Thoracic aorta (tissue), 2 donors: ENCODE measurements at places on chromosomes 11 and 22.

- no peak for DNase-seq
Observed at GRCh38 chr22:43528601-43529360, 117.0 kb downstream of the MPPED1 start.

DNA sequence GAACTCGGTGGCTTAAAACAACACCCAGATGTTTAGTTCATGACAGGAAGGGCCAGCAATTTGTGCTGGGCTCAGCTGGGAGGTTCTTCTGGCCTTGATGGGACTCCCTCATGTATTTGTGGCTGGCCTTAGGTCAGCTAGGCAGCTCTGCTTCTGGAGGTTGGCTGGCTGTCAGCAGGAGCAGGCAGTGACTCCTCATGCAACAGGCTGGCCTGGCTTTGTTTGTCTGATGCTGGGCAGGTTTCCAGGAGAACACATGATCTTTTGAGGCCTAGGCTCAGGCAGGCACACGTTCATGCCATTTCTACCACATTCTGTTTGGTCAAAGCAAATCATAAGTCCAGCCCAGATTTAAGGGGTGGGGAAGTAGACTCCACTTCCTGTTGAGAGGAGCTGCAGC, 571.2 kb downstream of the TBC1D22A start:
- DNase-seq: no peak

DNA sequence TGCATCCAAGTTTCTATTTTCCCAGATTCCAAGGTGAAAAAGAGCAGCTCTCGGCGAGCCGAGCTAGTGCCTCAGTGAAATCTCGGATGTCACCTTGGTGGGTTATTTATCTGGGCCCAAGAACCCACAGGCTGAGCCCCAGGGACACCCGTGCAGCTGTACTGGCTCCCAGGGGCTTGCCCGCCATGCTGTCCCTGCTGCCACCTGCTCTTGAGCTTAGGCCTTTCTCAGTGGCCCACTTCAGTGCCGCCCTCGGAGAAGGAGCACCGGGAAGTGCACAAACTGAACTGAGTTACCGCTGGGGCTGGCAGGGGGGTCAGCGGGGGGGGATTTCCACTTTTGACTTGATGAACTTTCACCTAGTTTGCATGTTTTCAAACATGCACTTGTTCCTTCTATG, 27.9 kb downstream of the CPT1A start:
- no peak for DNase-seq

DNA sequence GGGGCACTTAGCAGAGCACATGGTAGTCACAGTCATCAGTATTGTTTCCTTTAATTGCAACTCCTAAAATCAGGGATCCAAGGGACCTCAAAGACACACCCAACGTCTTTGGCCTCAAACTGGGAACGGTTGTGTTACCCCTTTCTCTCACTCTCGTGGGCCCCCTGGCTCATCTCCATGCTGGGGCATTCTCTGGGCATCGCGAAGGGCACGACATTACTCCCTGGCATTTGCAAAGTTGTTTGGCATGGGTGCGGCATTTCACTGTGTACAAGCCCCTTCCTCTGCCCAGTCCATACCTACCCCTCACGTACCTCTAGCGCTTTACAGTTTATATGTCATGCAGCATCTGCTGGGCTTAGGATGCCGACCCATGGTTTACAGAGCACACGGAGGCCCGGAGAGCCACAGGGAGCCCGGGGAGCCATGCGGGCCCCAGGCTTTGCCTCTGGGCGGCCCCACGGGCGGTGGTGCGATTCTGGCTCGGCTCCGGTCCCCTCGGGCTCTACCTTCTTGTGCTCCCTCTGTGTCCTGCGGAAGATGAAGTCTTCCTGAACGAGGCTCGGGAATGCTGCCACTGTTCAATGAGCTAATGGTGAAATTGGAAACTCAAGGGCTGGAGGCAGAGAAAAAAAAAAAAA, 21.9 kb upstream of the CACNG2 start:
- no peak for DNase-seq

GRCh38 chr22:46902436-46902835, 140.0 kb downstream of the TBC1D22A start:
- no peak for DNase-seq

DNA sequence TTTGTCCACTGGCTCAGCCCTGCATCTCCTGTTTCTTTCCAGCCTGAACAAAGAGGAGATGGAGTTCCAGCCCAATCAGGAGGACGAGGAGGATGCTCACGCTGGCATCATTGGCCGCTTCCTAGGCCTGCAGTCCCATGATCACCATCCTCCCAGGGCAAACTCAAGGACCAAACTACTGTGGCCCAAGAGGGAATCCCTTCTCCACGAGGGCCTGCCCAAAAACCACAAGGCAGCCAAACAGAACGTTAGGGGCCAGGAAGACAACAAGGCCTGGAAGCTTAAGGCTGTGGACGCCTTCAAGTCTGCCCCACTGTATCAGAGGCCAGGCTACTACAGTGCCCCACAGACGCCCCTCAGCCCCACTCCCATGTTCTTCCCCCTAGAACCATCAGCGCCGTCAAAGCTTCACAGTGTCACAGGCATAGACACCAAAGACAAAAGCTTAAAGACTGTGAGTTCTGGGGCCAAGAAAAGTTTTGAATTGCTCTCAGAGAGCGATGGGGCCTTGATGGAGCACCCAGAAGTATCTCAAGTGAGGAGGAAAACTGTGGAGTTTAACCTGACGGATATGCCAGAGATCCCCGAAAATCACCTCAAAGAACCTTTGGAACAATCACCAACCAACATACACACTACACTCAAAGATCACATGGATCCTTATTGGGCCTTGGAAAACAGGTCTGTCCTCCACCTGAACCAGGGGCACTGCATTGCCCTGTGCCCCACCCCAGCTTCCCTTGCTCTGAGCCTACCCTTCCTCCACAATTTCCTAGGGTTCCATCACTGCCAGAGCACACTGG, 5.0 kb downstream of the FTH1 start:
- no peak for DNase-seq

GRCh38 chr11:19199048-19199447, 2.7 kb downstream of the CSRP3 start:
- DNase-seq: no peak

DNA sequence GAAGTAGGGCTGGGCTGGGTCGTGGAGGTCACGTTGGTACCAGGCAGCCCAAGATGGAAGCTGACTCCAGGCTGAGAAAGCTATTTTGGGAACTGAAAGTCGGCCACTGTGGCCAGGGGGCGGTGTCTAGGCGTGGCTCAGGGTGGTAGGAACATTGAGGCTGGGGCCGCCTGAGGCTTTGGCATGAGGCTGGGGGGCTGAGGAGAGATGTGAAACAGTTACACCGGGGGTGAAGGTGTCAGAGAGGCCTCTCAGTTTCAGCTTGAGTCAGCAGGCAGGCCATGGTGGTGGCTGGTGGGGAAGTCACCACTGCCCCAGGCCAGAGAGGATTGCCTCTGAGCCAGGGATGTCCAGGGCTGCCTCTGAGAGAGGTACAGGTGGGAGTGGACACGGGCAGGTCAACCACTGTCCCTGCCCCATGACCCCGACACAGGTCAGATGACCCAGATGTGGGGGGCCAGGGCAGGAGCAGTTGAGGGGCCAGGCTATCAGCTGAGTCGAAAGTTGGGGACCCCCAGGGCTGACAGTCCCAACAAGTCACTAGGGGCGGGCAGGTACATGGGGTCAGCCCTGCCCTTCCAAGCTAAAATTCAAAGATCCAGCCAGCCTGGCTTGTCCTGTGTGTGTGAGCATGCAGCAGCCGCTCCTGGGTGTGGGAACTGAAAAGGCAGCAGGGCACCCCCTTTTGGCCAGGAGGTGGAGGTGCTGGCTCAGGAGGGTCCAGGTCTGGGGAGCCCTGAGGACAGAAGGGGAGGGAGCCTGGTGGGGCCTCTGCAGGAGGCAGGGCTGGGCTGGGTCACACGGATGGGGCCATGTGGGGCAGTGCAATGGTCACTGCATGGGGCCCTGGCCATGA, 7.2 kb downstream of the KCNK7 start:
- DNase-seq: no peak

DNA sequence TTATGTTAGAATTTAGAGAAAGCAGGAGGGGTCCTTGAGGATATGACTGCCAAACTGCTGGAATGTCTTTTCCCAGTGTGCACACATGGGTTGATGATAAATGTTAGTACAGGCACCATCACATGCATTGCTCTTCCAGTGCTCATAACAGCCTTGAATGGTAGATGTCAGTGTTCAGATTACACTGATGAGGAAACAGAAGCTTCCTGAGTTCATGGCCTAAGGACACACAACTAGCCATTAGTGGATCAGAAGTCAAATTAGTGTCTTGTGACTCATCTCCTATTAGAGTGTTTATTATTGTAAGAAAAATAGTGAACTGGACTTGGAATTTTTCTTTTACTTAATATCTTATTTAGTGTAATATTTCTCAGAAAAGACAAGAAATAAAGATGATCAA, 241.5 kb downstream of the DDX10 start:
- no peak for DNase-seq

DNA sequence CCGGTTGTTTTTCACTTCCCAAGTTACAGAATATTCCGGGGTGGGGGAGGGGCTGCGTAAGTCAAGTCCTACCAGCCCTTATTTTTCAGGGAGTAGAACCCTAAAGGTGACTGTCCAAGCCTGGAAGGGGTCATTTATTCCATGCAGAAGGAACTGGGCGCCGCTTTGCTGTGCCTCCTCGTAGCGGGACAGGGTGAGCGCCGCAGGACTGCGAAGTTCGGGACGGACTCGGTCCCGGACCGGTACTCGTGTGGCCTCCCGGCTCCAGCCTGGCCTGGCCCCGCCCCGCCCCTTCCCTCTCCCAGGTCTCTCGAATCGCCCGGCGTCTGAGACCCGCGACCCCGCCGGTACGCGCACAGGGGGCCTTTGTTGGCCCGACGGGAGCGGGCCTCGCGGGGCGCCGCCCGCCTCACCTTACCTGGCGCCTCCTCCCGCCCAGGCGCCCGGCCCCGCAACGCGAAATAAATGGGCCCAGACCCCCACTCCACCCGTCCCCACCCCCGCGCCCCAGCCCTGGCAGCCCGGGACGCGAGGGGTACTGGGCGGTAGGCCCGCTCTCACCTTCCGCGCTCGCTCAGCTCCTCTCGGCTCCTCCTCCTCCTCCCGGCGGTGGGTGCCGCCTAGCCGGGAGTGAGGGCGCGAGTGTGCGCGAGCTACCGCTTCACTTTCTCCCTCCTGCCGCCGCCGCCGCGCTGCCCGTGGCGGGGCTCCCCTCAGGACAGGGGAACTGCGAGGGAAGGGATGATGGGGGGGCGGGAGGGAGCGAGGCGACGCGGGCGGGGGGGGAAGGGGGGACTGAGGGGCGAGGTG, 698 bp downstream of the PAK1 start:
- no peak for DNase-seq

GRCh38 chr11:16963316-16963876, 50.8 kb downstream of the PLEKHA7 start:
- no peak for DNase-seq

GRCh38 chr11:119644502-119644901, 84.5 kb downstream of the NECTIN1 start:
- DNase-seq: no peak

GRCh38 chr22:48711669-48712068, 1116.0 kb downstream of the BRD1 start:
- DNase-seq: no peak

- DNase-seq: no peak
Observed at GRCh38 chr11:46991391-46991790, 54.8 kb downstream of the CSTPP1 start.

- no peak for DNase-seq
Observed at GRCh38 chr22:37160027-37160426, 10.3 kb upstream of the IL2RB start.

GRCh38 chr11:221998-222789, 13.9 kb downstream of the SIRT3 start:
- no peak for DNase-seq

DNA sequence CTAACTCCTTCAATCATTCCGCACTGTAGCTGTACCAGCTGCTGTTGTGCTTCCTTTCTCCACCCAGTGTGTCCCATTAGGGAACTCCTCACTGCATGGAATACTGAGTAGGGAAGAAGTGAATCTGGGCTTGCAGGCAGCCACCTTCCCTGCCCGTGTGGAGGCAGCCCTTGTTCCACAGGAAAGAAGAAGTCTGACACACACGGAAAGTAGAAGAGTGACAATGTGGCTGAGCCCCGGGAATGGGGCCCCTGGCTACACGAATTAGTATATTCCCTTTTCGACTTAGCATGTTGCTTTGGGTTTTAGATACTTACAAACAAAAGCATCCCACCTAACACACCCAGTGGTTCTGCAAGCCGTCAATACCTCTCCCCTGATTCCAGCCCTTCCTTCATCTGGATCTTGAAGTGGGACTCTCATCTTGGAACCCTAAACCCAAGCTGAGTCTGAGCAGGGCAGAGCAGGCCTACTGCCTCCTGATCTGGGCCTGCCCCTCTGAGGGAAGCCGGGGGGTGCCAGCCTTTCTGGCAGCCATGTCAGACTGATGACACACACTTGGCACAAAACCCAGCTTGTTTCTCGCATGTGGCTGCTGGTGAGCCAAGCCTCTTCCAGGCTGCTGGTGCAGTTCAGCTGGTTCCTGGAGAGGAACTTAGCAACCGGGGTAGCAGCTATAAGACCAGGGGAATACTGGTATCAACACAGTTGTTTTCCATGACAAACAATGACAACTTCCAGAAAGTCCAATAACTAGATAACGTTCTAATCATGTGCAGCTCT, 71.6 kb downstream of the C11orf58 start:
- DNase-seq: no peak

DNA sequence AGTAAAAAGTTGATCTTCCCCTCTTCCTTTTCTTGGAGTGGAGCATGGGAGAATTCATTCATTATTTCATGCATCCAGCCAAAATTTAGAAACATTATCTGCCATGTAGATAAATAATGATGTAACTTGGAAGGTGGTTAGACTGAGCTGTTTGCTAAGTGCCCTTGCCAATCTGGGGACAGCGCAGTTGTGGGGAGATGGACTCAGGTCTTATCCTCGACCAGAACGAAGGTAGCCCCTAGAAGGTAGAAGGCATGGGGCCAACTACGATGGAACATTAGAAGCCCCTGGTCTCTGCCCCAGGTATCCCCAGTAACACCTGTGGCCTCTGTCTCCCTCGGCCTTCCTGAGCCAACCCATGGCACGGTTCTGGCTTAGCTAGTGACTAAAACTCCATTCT, 53.0 kb upstream of the TIMP3 start:
- DNase-seq: no peak

GRCh38 chr11:32451808-32452207, 16.5 kb upstream of the WT1 start:
- no peak for DNase-seq
